H9 (cell line): ENCODE measurements at places on chromosomes 6 and 20. TPM values are rescaled to one million over a fixed set of nuclear protein-coding genes. Genes with fewer than 3 reads are reported as not detected.

IFT52 gene
- 44.5 and 45.5 TPM in 2 replicates for total RNA-seq

ATP6V1G2 gene
- 3.6 and 3.8 TPM in 2 replicates for total RNA-seq

- no peak for DNase-seq
Observed at GRCh38 chr6:41824571-41825569, 37.4 kb downstream of the TOMM6 start.

GPLD1 gene
- 7.5 and 8.0 TPM in 2 replicates for total RNA-seq

DNA sequence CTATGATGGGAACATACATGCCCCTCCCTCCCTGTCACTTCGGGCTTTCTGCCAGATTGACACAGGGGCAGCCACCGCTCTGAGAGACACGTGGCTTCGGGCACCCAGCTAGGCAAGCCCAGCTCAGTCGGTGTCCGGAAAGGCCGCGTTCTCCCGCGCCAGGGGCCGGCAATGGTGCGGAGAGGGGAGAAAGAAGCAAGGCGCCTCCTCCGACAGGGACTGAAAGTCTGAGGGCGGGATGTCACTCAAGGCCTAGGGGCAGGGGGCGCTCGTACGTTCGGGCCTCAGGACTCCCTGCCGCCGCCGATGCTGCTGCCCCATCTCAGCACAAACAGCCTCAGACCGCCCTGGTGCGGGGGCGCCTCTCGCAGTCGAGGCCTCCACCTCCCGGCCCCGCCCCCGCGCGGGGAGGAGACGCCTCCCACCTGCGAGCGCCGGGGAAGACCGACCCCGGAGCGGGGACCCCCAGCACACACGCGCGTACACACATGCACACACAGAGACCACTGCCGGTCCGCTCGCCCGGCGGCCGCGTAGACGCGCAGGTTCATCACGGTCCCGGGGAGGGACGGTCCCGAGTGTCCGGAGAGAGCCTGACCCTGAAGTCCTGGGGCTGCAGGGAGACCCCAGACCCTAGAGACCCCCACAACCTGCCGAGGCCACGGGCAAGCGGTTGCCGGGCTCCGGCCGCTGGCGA is 1.9 kb downstream of the GRM4 start:
- peak; percentile 86 for DNase-seq

KIF6 gene
- total RNA-seq: 0.63 and 0.88 TPM in 2 replicates

- DNase-seq: no peak
Observed at GRCh38 chr20:25478889-25479568, 71.6 kb downstream of the GINS1 start.

HCK gene
- 1.7 and 1.8 TPM in 2 replicates for total RNA-seq

DNA sequence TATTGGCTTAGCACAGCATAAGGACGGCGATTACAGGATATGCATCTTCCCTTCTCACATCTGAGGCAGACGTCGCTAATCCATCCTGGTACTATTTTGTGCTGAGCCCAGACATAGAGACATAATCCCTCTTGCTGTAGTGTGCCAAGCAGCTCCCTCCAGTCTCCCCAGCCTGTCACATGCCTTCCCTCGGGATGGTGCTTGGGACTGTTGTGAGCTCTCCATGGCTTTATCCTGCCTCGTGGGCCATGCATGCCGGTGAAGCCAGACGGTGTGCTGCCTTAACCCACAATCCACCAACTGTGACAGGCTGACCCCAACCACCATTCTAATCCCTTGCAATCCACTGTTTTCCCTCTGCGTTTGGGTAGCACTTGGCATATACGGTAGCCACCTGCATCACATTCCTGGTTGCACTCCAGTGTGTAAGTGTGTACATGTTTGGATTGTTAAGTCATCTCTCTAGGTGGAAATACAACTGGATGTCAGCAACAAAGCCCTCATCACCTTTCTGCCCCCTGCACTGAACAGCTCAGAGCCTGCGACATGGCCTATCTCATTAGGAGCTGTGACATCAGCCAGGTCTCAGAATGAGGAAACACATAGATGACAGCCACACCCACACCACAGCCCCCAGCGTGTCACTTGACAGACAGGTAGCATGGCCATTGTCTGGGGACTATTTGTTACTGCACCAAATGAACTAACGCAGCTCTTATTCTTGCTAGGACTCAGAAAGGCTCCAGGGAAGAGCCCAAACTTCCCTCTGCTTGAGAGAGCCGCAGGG is 374.8 kb upstream of the CDH4 start:
- DNase-seq: no peak

SYTL3 gene
- total RNA-seq: 0.09 and 0.20 TPM in 2 replicates

DNA sequence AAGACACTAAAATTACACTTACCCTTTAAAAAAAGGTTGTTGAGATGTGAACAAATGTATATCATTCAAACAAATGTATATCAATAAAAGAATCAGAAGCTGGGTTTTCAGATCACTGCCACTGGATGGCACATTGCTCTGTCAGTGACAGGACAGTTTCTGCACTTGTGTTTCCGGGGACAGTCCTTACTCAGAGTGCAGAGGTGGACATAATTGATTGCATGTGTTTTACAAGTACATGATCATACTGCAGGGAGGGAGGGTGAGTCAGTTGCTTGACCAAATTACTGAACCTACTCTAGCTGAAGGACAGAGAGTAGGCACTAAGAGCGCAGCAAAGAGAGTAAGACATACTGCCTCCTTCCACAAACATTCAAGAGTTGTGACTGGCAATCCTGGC is 302.3 kb downstream of the TENT5A start:
- DNase-seq: no peak

DNA sequence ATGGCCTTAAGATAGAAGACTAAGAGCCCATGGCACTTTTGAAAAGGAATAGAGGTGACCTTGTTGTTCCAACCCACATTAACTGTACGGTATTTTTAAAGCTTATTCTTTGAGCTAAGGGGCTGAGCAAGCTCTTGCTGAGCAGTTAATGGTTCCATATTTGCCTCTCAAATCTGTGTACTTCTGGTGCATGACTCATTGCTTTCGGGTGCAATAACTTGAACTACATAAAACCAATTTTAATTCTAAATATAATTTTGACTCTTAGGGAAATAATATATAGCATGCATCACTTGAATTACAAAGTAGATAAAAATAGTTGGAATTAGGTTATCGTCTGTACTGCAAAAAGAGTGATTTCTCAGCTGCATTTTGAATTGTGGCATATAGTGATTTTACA is 348.1 kb upstream of the CITED2 start:
- no peak for DNase-seq

ARFGEF3 gene
- 12.5 and 13.7 TPM in 2 replicates for total RNA-seq

DZANK1 gene
- 9.6 and 10.5 TPM in 2 replicates for total RNA-seq

- DNase-seq: peak; percentile 15
Observed at GRCh38 chr20:708956-709355, 33.4 kb upstream of the SCRT2 start.

EPHA7 gene
- 9.4 and 9.5 TPM in 2 replicates for total RNA-seq

DNA sequence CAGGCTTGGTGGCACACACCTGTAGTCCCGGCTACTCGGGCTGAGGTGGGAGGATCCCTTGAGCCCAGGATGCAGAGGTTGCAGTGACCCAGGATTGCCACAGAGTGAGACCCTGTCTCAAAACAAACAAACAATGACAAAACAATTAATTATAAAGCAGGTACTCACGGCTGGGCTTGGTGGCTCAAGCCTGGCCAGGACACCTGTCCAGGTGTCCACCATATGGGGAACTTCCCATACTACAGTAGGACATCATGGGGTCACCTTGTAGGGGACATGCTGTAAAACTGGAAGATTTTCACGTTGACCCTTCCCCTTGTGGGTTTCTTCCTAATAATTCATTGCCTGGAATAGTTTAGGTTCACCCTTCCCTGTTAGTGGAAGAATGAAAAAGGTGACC is 30.7 kb upstream of the RPL7L1 start:
- no peak for DNase-seq

GMPR gene
- total RNA-seq: 0.48 and 0.70 TPM in 2 replicates

DNA sequence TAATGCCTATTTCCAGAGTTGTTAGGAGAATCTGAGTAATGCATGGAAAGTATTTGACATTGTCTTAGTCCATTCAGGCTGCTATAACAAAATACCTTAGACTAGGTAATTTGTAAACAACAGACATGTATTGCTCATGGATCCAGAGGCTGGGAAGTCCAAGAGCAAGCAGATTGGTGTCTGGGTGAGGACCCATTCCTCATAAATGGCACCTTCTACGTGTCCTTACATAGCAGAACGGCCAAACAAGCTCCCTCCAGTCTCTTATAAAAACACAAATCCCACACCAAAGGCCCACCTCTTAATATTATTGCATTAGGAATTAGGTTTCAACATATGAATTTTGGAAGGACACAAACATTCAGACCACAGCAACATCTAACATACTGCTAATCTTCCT is 30.2 kb downstream of the MBOAT1 start:
- DNase-seq: no peak

ARFRP1 gene
- total RNA-seq: 39.5 and 42.7 TPM in 2 replicates

- DNase-seq: no peak
Observed at GRCh38 chr6:151523034-151523433, 29.2 kb downstream of the CCDC170 start.

GRCh38 chr6:123323452-123324329 is 313.1 kb downstream of the TRDN start:
- no peak for DNase-seq

GRCh38 chr20:44087051-44087856 is 99.7 kb downstream of the JPH2 start:
- DNase-seq: no peak

DNA sequence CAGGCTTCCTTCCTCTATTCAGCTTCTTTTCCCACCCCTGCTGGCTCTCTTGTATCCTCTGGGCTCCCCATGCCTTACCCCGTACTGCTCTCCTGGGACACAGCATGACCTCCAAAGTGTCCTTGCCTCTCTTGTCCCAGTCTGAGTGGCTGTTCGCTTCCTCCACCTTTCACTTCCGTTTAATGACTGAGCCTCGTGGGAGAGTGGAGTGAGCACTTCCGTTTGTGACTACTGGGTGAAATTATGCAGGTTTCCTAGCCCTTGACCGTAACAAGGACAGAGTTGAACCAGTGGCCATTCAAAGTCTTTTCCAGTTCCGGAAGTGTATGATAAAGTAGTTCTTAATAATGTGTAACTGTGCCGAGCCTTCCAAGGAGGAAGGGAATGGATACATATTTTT is 109.2 kb downstream of the ARID1B start:
- DNase-seq: no peak

NOX3 gene
- total RNA-seq: not detected in 2 replicates

ROS1 gene
- not detected in 2 replicates for total RNA-seq
